ENCODE measurements at places on chromosomes 3 and 15.
A peak's percentile ranks its signal among the peaks of the same experiment; 100 is the strongest.

DNA sequence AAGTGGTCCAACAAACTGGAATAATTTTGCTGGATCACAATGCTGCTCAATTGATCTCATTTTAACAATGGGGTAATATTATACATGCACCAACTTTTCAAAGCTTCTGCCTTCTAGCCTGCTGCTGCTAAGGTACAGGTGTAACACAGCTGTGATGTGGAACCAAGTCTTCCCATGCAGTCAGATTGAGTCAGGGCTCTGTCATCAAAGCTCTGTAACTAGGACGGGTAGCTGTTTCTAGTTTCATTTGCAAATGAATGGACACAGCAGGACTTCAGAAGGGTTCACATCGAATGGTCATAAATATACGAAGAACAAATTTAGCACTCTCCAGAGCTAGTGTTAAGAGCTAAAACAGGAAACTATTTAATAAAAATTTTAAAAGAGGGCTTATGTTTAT lies 189.2 kb downstream of the USP13 start:
- DNase-seq: no peak

GRCh38 chr3:126737527-126737926 lies 33.5 kb downstream of the CHCHD6 start:
- no peak for DNase-seq

- no peak for DNase-seq
Measured at GRCh38 chr3:119157971-119158370, 12.0 kb downstream of the TEX55 start.

- no peak for DNase-seq
Measured at GRCh38 chr3:191529992-191530391, 69.0 kb downstream of the PYDC2 start.

DNA sequence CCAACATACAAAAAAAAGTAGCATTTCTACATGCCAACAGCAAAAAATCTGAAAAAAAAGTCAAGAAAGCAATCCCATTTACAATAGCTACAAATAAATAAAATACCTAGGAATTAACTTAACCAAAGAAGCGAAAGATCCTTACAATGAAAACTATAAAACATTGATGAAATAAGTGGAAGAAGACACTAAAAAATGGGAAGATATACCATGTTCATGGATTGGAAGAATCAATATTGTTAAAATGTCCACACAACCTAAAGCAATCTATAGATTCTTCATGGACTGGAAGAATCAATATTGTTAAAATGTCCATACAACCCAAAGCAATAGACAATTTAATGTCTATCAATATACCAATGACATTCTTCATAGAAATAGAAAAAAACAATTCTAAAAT lies 21.0 kb downstream of the PEAK1 start:
- no peak for DNase-seq

DNA sequence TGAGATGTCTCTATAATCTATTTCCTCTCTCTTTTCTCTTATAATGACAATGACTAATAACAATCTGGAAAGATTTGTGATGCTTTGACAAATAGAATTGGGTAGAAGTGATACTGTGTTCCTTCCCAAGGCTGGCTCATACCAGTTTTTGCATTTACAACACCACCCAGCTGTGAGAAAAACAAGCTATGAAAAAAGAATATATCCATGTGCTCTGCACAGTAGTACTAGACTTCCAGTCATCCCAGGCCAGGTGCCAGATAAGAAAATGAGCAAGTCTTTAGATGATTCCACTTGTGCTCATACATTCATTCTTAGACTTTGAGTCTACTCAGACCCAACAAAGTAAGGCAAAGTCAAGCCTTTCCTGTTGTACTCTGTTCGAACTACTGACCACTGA lies 350.2 kb upstream of the POU1F1 start:
- DNase-seq: peak; percentile 34

GRCh38 chr3:170383567-170383966 lies 26.1 kb downstream of the SKIL start:
- peak; percentile 77 for DNase-seq

GRCh38 chr3:114939920-114940319 lies 207.2 kb downstream of the ZBTB20 start:
- DNase-seq: no peak

DNA sequence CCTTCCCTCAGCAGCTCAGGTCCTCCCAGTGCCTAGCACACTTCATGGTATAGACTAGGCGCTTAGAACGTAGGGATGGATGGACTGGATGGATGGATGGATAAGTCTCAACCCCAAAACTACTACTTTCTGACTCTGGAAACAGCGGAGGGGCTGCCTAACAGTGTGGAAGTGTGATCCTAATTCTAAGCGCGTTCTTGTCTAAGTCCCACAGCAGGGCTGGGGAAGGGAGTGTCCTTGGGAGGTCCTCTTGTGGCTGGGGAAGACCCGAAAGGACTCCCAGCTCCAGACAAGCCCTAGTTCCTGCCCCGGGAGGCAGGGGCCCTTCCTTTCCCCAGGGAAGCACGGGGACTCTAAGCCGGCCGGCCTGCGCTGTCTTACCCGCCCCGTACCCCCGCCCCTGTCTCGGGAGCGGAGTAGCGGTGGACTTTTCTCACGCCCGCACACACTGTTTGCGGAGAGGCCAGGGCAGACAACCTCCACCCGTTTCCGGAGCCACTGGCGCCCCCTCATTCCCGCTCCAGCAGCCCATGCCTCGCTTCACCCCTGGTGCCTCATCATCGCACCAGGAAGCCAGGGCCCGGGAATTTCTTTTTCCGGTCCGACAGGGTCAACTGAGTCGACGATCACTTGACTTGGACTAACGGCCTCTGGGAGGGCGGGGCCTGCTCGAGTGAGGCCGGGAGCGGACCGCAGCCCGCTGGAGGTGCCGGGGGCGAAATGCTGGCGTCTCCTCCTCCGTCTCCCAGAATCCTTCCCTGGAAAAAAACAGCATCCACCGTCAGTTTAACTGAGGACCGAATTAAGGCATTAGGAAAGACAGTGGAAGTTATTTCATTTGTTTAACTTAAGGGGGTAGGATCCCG lies 133.3 kb downstream of the TBC1D2B start:
- peak; percentile 93 for DNase-seq

- no peak for DNase-seq
Measured at GRCh38 chr15:28178290-28178689, 79.2 kb upstream of the OCA2 start.

DNA sequence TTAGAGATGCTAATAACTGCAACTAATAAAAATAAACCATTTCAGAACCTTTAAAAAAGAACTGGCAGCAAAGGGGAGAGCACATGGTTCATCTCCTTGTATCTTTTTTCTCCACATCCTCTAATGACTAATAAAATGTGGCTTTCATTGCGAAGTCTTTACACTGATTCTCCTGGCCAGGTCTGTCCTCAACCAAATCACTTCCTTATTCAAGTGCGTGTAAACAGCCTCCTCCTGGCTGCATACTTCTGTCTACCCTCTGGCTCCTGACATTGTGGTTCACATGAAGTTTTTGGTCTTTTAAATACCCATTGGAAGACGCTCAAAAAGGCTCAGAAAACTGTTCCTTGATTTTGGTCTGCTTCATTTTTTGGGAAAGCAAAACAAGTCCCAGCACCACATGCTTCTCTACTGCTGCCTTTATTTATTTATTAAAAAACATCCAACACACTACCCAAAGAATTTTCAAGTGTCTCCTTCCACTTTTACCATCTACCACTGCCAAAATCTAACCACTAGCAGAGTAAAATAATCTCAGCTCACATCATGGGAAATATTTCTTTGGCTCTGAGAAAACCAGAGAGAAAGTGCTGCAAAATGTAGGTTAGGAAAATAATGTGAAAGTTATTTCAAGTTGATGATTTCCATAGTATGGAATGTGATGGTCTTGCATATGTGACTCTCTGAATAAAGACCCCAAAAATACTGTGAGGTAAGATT lies 85.1 kb downstream of the EFL1 start:
- DNase-seq: peak; percentile 86
